ENCODE measurements at places on chromosomes 11 and 22.

DNA sequence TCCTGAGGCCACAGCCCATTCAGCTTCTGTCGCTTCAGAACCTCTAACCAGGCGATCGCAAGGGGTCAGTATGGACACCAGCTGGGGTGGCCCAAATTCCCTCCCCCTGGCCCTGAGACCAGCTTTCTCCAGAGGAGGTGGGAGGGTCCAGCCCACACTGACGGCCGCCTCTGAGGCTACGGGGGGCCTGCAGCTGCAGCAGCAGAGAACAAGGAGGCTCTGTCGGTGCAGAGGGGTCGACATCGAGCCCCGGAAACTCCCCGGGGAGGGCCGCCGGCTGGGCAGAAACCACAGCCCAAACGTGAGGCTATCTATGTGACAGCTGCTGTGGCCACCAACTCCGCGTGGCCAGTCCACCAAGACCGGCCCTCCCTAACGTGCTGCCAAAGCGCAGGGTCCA lies 40.8 kb downstream of the ELFN2 start:
- DNase-seq, result no peak

- DNase-seq, result no peak
These were observed 906.5 kb downstream of the JRKL start for GRCh38 chr11:97296301-97296700.

- no peak for DNase-seq
These were observed 88.2 kb downstream of the SIK3 start for GRCh38 chr11:117009905-117010605.

GRCh38 chr11:122772945-122773344 lies 65.4 kb upstream of the CRTAM start:
- DNase-seq, result no peak

DNA sequence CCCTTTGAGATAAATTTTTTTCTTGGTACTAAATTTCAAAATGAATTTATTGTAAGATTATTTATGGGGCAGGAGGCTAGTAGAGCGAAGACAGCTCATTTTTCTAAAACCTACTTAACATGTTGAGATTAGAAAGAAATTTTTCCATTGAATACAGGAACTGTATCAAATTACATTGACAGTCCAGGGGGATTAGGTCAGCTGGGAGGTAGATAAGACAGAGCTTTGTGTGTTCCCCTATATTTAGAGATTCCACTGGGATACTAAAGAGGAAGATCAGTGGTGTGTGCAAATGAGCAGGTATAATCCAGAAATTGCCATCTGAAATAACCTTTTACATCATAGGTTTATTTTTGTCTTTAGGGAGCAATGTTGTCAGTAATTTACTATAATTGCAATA lies 32.1 kb downstream of the ENDOD1 start:
- DNase-seq, result peak; percentile 76

- DNase-seq, result no peak
These were observed 26.4 kb upstream of the CD5 start for GRCh38 chr11:61075891-61076290.

DNA sequence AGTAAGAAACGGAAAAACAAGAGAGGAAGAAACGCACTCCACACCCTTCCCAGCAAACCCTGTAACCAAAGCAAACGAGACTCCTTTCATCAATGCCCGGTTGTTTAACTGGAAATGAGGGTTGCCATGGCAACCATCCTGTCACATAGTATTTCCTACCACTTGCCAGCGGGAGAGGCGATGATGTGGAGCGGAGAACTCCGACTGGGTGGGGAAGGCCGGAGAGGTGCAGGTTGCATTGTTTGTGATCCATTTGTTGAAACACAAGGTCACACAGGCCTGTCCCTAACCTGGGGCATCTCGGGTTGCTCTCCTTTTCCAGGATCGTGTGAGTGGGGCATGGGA lies 609.9 kb downstream of the BUD13 start:
- peak; percentile 93 for DNase-seq

- peak; percentile 87 for DNase-seq
These were observed 9.6 kb upstream of the CDON start for GRCh38 chr11:126072141-126072741.

DNA sequence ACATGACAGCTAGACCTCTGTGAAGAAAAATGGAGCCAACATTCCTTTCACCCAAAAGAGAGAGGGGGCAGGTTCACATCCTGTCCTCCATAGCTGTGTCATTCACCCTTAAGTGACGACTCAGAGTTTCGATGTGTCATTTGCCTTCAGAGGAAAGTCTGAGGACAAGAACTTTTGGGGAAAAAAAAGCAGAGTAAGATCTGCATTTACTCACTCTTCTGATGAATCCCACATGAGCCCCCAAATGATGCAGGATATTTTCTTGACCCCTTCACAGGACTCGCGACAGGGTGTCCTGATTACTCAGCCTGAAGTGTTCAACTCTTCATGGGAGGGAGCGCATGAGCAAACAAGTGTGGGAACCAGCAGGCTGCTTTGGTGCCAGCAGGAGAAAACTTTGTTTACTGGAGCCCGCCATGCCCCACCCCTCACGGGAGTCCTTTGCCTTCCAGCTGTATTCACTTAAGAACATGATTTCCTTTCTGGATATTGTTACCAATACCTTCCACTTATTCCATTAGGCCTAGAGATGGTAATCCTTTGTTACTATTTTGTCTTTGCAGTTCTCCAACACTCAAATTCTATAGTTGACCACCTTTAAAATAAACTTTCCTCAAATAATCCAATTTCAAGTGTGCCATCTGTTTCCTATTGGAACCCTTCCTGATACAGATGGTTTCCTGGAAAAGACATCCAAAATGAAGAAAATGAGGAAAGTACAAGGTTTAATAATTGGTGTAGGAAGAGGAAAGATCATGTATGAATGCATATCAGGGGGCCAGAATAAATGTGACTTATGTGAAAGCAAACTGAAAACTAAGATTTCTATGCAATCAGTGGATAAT lies 729.8 kb downstream of the FAM181B start:
- DNase-seq, result no peak
